ENCODE measurements at places on chromosomes 4 and X. TPM values are rescaled to one million over a fixed set of nuclear protein-coding genes. Genes with fewer than 3 reads are reported as not detected.

GRCh38 chr4:101825953-101826352, 35.4 kb downstream of the BANK1 start:
- no peak for DNase-seq

- no peak for DNase-seq
Measured at GRCh38 chr4:38092701-38093100, 132.5 kb downstream of the PTTG2 start.

DNA sequence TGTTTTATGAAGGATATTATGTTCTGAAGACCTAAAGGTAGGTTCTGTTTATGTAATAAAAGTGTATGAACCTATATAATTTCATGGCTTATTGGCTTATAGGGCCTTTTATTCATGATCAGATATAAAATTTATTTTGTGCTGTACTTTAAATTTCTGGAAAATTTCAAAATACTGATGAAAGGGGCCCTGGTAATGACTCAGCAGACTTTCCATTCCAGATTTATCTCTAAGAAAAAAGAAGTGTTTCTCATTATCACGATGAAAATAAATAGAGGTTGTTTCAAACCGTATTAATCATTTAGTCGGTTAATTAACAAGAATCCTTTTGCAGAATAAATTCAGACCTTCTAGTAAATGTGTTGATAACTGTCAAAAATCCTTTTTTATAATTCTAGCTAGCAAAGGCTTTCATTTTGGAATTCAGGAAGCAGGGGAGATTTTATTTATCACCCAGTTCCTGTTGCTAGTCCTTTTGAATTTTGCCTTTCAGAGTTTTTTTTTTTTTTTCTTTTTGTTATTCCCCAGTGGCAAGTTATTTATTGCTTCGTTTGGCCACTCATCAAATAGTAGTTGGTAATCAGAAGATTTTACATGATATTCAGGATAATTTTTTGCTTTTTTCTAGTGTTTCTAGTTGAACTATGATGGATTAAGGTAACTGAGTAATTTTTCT, 5.4 kb upstream of the TAPT1 start:
- DNase-seq: no peak

- DNase-seq: no peak
Measured at GRCh38 chr4:133960975-133961374, 240.6 kb downstream of the PABPC4L start.

The RPS6KA6 gene
- 1.6 TPM for total RNA-seq

The FAM241A gene
- 0.74 TPM for total RNA-seq

The FREM3 gene
- not detected for total RNA-seq

All from SK-MEL-5 (cell line).